GM04504 (cell line): ENCODE measurements at places on chromosomes 7 and 10.

DNA sequence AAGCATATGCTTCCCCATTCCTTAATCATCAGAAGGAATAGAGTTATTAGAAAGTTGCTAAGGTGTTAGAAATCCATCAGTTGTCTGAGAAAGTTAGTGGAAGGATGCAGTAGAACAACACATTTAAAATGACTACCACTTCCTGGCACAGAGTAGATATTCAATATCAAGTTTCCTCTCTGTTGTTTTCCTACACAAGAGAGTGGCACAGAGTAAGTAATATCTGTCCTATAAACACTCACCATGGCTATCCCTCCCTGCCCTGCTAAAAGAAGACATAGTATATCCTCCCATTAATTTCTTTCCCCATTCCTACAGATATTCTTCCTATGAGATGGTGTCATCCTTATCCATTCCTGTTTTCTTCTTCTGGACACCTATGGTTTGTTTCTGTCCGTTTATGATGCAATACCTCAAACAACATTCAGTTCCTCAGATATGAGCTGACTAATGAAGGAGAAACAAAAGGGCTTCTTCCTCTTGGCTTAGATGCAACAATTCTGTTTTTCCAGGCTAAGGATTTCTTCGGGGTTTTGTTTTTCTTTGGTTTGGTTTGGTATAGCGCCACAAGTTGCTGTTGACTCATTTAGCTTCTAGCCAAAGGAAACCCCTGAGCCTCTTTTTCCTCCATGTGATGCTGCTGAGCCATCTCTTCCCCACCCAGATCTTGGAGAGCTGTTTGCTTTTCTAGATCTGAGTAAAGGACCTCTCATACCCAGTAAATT is 32.9 kb upstream of the BPGM start:
- peak; percentile 93 for DNase-seq

DNA sequence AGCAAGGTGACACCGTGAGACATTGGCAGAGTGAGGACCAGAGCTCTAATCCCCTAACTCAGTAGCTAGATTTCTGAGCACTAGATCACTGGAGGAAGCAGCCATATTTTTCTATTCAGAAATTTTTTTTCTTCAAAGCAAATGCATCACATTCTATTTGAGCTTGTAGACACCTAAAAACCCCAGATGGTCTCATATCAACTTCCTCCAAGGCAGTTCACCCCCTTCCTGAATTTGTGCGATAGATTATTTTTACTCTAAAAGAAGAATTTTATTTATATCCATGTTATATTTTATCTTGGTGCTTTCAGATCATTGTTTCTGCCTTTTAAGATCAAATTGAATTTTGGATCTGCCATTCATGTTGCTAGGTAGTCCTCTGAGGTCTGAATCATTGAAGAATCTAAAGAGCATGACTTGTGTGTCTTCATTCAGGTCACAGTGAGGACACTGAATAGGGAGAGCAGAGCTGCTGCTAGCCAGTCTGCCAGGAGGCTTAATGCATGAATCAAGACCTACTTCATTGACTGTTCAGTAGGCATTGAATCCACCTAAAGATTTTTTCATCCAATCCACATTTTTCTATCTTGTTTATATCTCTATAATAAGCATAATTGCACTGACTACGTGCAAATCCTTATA is 92.9 kb upstream of the LRRTM3 start:
- DNase-seq: no peak

DNA sequence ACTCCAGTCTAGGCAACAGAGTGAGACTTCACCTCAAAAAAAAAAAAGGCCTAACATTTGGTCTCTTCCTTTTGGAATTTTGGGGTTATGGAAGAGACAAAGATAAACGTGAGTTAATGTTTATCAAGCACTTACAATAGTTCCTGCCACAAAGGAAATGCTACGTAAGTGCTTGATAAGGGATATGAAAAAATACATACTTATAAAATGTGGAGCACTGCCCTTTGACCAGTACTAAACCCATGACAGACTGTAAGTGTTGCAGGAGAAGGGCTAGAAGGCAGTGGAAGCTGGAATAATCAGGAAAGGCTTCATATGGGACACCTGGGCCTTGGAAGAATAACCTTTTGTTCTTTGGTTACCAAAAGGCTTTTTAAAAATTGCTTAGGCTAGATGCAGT is 25.5 kb downstream of the TMEM248 start:
- DNase-seq: no peak

GRCh38 chr10:118950190-118950680 is 79.3 kb upstream of the NANOS1 start:
- no peak for DNase-seq

- no peak for DNase-seq
Observed at GRCh38 chr7:41825927-41826480, 123.1 kb upstream of the INHBA start.

DNA sequence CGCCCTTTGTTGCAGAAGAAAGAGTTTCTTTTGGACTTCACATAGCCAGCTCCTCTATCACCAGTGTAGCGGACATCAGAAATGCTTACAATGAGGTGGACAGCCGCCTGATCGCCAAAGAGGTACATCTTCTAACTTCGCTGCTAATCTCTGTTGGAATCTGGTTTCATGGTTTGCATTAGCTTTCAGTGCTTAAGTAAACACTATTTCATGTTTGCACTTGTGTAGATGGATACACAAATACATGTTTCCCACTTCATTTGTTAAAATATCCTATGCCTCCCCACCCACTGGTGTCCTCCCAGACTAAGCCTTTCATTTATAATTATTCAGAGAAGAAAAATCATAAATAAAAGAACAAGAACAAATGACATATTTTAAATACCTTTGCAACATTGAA is 103.9 kb downstream of the WDFY4 start:
- no peak for DNase-seq

DNA sequence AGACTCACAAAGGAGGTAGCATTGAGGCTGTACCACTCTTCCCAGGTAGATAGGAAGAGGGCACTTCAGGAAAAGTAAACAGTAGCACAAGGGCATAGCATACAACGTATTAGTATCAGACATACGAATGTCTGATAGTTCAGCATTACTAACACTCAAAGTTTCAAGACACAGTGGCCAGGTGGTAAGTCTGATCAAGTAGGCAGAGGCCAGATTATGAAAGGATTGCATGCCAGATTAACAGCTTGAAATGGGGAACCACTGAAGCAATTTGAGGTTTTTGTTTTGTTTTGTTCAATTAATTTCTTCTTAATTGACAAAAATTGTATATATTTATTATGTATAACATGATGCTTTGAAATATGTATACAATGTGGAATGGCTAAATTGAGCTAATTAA is 45.7 kb upstream of the IL6 start:
- no peak for DNase-seq

DNA sequence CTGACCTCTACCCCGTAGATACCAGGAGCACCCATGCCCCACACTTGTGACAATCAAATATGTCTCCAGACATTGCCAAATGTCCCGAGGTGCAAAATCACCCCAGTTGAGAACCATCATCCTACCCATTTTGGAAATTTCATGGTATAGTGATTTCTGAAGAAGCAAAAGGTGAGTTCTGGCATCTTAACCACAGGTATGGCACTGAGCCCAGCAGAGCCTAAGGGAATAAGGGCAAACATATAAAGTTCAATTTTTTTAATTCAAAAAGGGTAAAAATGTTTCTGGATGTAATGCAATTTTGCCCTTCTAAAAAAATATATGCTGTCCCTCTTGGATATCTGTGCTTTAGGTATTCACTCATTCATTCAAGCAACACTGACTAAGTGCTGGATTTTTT is 30.5 kb upstream of the CPXM2 start:
- no peak for DNase-seq

- DNase-seq: no peak
Observed at GRCh38 chr10:10392511-10392910, 625.2 kb upstream of the CELF2 start.

DNA sequence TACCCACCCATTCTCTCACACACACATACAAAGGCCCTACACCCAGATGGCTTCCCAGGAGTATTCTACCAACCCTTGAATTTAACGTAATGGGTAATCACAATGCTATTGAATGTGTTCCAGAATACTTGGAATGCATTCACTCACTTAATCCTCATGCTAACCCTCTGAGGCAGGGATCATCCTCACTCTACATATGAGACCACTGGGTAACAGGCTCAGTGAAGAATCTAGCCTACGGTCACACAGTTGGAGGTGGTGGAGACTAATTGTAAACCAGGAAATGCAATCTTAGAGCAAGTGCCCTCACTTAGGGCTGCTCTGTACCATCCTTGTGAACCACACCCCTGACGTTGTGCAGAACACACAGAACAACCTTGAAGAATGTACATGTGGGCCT is 87.5 kb downstream of the PPP1R3C start:
- no peak for DNase-seq

- DNase-seq: no peak
Observed at GRCh38 chr7:135768467-135768866, 19.9 kb upstream of the FAM180A start.

GRCh38 chr10:88791924-88792323 is 10.6 kb upstream of the LIPM start:
- no peak for DNase-seq

DNA sequence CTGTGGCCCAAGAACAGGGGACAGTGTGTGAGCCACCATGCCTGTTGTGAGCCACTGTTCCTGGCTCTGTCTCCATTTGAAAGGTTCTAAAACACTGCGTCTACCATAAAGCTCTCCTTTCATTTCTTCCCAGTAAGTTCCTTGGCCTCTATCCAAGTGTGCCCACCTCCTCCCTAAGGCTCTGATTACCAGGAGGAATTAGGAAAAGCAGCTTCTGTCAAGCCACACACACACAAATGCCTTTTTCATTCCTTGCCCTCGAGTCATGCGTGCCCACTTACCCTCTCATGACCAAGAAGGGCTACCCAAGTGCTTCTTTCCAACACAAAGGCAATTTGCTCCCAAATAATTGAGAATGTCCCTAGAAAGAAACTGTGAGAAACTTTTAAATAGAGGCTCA is 70.8 kb upstream of the PARD3 start:
- no peak for DNase-seq

DNA sequence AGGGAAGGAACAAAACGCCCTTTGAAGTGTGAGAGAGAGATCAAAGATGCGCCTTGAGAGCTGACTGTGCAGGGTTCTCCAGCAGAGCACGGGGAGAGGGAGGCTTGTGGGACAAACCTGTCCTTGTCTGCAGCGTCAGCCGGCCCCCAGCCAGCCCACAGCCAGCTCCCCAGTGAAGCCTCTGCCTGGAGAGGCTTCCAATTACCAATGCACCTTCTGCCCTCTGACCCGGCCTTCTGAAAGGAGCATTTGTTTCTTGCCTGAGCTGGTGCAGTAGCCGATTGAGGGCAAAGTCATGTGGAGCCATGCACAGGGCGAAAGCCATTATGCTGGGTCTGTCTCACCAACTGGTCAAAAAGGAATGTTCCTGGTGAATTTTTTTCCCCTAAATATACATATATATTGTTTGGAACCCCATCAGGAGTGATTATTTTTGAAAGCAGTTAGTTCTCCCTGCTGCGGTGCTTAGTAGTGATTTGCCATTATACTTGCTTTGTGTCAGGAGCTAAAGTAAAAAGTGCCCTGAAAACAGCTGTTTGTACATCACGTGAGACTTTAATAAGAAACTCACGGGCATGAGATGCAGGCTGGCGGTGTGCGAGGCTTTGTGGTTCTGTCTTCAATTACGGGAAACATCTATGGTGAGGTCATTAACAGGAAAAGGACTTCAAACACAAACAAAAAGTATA is 268.6 kb downstream of the KLF6 start:
- DNase-seq: no peak

GRCh38 chr7:31761646-31762045 is 74.6 kb downstream of the PPP1R17 start:
- no peak for DNase-seq

- DNase-seq: no peak
Observed at GRCh38 chr10:22258471-22258870, 40.7 kb upstream of the EBLN1 start.

GRCh38 chr7:87702326-87702725 is 74.1 kb downstream of the RUNDC3B start:
- DNase-seq: peak; percentile 7

DNA sequence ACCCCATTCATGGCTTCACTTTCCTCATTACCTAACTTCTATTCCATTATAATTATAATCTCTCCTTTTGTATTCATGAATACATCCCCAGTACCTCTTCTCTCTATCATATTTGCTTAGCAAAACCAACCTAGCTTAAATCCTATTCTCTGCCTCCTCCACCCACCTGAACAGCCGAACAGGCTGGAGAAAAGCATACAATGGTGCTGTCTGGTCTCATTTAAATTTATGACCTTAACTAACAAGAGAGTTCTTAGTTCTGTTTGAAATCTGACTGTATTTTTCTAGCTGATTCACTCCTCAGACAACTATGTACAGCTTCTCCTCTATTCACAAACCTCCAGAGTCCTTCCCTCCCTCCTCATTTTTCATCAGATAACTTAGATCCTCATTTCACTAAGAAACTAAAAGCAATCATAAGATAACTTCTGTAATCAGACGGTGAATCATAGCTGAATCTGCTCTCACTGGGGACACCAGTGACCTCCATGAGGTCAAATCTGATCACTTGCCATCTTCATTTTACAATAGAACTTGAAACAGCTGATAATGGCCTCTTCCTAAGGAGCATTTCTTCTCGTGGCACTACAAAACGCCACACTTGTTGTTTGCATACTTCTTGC is 233.9 kb upstream of the AOAH start:
- DNase-seq: no peak

DNA sequence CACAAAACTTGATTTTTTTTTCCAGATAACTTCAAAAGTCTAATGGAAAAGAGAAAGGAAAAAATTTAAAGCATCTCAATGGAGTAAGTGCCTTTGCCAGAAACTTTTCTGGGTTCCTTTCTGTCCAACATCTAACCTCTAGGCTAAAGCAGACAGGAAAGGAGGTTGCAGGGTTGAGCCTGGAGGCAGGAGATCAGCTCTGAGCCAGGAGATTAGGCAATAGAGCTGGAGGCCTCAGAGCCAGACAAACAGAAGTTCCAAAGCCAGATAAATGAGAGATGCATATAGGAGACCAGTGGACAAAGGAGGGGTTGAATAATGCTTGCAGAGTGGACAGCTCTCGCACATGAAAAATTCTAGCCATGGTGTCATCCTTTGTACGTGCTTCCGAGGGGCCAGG is 42.9 kb downstream of the CHN2 start:
- no peak for DNase-seq

- DNase-seq: no peak
Observed at GRCh38 chr10:47453141-47454007, 30.5 kb downstream of the ANXA8 start.
